Renal cortical epithelial cell (primary cell): ENCODE measurements at places on chromosomes 4 and X. TPM values are rescaled to one million over a fixed set of nuclear protein-coding genes. Genes with fewer than 3 reads are reported as not detected.

GRCh38 chr4:26515936-26516335 lies 25.7 kb upstream of the CCKAR start:
- DNase-seq, result no peak

The PNMA3 gene
- 0.35 TPM in 1 of 2 replicates, not detected in the other for total RNA-seq

The ATP1B4 gene
- not detected in 2 replicates for total RNA-seq

GRCh38 chr4:102959496-102959895 lies 60.0 kb downstream of the SLC9B1 start:
- DNase-seq, result no peak

The ANOS1 gene
- total RNA-seq, result 1.9 TPM in 2 replicates

GRCh38 chr4:10182446-10183424 lies 66.1 kb upstream of the WDR1 start:
- no peak for DNase-seq

DNA sequence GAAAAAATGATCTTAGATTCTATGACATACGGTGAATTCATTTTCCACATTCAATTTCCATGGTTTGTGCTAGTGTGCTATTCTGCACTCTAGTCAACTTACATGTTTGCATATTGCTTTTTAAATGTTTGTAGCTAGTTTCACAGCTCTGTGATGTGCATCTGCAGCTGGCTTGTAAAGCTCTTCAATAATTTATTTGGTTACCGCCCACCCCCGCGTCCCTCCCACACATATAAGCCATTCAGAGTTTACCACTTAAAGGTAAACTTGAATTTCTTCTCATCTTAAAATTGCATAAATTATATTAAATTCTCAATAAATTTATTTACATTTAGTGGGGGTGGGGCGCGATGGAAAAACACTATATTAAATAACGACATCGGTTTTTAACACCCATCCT lies 291 bp upstream of the NBDY start:
- DNase-seq, result no peak

GRCh38 chr4:174009686-174010451 lies 273.6 kb downstream of the FBXO8 start:
- DNase-seq, result no peak

The GLRA2 gene
- under 0.01 and 0.10 TPM in 2 replicates for total RNA-seq

GRCh38 chr4:31768756-31769155 lies 1048.6 kb downstream of the PCDH7 start:
- DNase-seq, result peak; percentile 1

The SSX1 gene
- total RNA-seq, result not detected in 2 replicates

The ADH1B gene
- total RNA-seq, result not detected in 2 replicates

DNA sequence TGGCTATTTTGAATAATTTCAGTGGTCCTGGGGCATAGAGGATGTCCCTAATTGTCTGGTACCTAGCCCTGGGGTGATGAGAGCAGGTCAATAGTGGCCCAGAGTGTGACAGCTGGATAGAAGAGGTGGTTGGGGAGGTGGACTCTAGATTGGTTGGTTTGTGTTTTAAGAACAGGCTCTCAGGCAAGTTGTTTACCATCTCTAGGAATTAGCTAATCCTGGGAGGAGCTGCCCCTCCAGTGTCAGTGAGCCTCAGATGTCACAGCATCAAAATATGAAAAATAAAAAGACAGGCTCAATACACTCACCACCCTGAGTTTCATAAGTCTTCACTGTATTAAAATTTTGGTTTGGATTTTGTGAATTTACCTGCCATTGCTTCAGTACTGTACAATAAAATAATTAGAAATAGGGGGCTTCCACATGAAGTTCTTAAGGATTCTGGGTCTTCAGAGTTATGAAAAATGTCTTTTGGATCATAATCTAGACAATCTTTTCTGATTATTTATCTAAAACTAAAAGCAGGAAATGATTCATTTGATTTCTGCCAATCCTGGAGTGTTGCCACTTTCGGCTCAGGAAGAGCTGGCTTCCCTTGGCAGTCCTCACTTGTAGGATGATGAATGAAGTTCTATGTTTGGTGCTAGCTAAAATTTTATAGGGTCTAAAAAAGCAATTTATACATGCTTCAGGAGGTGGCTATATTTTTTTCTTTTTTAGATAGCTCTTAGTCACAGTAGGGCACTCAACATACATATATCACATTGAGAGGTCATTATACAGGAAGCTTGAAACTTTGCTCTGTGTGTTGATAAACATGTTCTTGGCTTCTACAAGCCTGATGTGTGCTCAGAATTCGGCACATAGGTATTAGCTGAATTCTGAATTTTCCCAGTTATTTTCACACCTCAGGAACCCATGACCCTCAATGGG lies 395.1 kb downstream of the RAB28 start:
- DNase-seq, result no peak

- no peak for DNase-seq
Observed at GRCh38 chrX:64150775-64151174, 54.7 kb downstream of the AMER1 start.

GRCh38 chr4:2303121-2303685 lies 41.3 kb upstream of the MXD4 start:
- DNase-seq, result no peak
